Activated CD4-positive, CD25-positive, alpha-beta regulatory T cell treated with anti-CD3 and anti-CD28 coated beads, Interleukin-2, amount 50 U/mL, for 16 hours (primary cell): ENCODE measurements at places on chromosomes 3 and 15.

- no peak for DNase-seq
Measured at GRCh38 chr3:52430416-52430810, 14.5 kb downstream of the SEMA3G start.

DNA sequence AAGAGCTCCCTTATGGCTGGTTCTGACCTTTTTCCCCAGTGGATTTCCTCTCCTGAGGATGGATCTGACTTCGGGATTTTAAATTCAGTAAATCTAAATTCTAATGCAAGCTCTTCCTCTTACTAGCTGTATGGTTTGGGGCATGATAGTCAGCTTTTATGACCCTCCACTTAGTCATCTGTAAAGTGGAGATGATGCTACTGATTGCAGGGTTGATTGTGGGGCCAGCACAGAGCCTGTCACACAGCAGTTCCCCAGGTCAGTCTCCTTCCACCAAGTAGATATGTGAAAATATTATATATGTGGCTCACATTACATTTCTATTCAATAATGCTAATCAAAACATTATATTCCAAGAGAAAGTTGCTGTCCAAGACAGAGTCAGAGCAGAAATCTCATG, 141.3 kb upstream of the UBE2E1 start:
- DNase-seq: no peak

DNA sequence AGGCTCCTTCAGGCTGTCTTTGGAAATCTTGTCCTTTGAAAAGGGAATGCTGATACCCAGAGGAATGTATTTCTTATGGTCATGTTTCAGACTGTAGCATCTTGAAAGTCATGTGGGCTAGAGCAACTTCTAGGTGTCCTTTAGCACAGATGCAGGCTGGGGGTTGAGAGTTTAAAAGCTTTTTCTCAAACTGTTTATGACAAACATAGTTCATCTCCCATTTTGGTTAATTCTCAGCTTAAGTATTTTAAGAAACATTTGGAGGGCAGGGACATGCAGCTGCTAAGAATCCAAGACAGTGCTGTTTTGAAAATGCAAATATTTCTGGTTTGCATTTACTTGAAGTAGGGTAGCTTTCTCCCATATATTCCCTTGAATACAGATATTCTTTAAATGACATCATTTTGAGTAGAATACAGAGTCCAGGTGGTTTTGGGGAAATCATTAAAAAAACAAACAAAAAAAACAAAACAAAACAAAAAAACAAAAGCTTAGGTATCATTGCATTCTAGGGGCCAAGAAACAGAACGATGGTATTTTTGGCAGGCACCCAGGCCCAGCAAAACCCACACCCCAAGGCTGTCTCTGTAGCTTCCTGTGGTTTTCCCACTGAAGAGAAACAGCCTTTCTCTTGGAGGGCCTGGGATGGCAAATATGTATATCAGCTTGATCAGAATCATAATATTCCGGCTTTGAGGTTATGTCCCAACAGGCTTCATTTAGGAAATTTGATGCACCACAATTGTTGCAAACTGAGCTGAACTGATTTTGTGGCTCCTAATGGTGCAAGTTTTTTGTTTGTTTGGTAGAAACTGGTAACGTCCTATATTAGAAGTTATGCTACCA, 120.0 kb downstream of the ATG7 start:
- no peak for DNase-seq

GRCh38 chr15:99504071-99504822, 61.5 kb upstream of the MEF2A start:
- no peak for DNase-seq

GRCh38 chr3:32989171-32989570, 37.7 kb downstream of the CCR4 start:
- no peak for DNase-seq

GRCh38 chr3:197592361-197593045, 36.7 kb upstream of the BDH1 start:
- DNase-seq: no peak
